ENCODE measurements at places on chromosomes 3 and 15. TPM values are rescaled to one million over a fixed set of nuclear protein-coding genes. Genes with fewer than 3 reads are reported as not detected.

GRCh38 chr3:186534113-186534669, 10.0 kb downstream of the CRYGS start:
- peak; percentile 31 for DNase-seq

- no peak for DNase-seq
Observed at GRCh38 chr15:77521206-77521605, 100.5 kb downstream of the HMG20A start.

DNA sequence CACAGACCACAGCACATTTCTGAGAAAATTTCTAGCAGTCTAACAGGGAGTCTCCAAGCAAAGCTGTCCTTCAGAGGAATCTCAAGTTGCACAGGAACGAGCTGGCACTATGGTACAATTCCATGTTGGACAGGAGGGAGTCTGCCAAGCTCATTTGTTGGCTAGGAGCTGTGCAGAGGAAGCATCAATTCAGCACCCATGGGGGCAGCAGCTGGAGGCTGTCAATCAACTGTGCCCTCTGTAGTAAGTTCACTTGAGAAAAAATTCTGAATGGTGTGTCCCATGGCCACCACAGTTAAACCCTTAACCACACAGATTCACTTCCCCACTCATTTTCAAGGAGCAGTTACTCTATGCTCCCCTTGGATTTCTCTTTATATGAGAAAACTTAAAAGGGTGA, 298.5 kb upstream of the PPP2R3A start:
- DNase-seq = no peak

ASB14 gene
- not detected for total RNA-seq
